ENCODE measurements at places on chromosomes 7 and 10.

DNA sequence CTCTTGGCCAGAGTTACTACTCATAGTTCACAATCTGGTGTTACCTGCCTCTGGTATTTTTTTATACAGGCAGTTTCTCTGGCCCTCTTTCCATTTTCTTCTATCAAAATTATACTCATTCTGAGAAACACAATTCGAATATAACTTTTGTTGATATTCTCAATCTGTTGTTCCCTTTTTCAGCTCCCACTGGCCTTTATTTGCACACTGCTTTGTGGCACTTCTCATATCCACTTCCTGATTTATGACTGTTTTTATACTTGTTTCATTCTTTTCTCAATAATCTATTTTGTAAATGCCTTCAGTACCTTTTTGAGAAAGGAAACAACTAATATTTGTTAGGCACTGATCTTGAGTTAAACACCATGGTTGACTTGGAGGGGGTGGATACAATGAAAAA lies 93.8 kb upstream of the HDAC9 start:
- no peak for DNase-seq

DNA sequence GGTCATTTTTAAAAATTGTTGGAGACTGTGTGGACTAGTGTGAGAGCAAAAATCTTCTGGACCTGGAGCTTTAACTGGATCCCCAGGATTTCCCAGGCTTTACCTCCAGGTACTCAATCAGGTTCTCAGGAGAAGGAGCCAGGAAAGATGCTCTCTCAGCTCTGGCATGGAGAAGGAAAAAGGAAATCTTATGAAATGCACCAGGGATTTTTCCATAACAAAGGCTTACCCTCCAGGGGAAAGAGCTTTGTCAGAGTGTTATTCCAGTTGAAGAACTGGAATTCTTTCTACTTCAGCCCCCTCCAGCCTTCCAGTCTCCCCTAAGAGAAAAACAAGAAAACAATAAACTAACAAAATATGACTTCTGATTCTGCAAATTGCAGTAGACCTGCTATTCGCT lies 436.7 kb upstream of the ANKRD30A start:
- DNase-seq: no peak

- no peak for DNase-seq
Measured at GRCh38 chr7:132547821-132548220, 28.4 kb downstream of the PLXNA4 start.

GRCh38 chr7:128868624-128869137 lies 6.0 kb downstream of the ATP6V1F start:
- DNase-seq: no peak

DNA sequence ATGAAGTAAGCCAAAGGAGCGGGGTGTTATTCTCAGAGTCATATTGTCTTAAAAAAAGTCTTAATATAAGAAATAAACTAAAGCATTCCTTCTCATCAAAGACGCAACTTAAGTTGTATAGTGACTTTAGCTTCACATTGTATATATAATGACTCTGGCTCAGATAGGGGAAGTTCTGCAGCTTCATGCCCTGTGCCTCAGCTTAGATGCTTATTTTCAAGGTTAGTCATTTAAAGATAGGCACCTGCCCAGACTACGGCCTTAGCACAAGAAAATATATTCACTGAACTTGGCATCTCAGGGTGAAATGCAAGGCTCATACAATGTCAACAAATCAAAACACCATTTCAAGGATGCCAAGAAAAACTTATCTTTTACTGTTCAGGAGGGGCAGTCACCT lies 52.8 kb upstream of the DNAJB12 start:
- DNase-seq: no peak

DNA sequence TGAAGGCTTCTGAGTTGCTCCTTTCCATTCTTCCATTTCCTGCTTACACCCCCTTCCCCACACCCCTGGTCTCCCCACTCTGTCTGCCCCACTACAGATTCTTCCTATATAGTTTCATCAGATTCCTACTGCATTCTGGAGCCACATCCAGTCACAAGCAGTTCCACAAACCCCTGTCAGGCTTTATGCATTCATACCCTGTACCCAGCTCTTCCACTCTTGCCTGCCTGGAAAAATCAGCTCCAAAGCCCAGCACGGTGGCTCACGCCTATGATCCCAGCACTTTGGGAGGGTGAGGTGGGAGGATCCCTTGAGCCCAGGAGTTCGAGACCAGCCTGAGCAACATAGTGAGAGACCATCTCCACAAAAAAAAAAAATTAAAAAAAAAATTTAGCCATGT lies 60.4 kb downstream of the C10orf67 start:
- no peak for DNase-seq

DNA sequence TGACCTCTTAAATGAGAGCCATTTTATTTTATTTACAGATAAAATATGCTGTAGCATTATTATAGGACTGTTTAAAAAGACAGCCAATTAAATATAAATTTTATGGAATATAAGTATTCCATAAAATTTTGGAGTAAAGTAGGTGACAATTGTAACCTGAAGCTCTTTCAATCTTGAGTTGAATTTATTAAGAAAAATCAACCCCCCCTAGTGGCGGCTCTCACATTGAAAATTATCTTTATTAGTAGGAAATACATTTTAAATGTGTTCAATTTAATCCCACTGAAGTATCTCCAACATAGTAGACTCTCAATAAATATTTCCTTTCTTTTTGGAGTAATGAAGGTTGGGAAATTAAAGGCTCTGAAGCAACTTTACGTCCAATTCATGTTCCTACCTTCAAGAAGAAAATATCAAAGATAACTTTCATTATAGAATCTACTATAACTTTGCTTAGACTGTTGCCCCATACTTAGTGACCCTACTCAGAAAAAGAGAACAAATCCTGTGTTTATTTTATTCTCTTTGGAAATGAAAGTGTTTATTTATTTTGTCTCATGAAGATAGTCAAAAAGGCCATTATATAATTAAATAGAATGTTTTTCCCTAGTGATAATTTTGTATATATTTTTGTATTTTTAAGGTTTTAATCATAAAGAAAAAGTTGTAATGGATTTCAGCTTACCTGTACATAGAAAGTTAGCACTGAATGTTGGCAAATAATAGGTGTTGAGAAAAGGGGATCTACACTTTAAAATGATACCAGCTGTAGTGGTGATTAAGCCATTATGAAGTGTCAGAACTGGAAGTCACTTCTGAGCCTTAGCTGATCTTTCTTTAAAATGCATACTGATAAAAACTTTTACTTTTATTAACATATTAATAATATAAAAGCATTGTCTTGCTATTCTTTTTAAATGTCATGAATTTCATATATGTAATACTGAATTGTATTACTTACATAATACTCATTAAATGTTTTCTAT lies 3.3 kb downstream of the AHR start:
- DNase-seq: no peak

DNA sequence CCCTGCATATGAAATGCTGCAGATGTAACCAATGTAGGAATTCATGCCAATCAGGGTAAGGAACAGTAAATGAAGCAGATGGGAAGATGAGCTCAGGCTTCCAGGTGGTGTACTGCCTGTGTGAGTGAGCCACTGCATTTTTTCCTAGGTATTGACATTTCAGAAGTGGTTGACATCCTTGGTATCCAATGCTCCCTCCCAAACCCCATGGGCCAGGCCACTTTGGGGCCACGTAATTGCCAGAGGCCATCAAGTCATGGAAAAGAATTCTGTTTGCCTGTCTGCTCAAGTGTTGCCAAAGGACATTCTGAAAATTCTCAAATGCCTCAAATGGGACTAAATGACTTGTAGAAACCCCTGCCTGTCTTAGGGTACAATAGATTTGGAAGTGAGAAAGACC lies 384.6 kb downstream of the GATA3 start:
- no peak for DNase-seq

DNA sequence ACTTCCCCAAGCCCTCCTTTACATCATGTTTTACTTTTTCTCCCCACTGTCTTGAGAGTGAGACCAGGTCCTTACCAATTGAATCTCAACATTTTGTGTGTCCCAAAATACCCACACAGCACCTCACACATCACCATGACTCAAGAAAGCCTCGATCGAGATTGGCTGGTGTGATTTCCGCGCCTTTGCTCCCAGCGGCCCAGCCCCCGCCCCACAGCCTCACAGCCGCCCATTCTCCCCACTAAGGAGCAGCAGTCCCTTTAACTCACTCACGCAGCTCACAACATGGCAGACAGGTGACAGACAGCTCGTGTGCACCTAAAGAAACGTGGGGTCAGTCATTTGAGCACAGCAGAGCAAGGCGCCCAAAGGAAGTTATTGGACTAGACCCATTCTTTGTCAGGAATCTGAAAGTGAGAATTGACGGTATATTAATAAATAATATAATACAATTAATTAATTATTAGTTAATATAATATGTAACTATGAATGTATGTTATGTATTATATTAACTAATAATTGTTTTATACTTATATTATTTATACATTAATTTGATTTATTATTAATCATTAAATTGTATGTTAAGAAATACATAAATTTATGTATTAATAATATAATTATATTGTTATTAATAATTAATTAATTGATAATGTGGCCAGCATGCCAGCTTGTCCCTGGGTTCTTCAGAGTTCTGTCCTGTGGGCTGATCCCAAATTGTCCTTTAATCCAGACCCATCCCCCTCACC lies 204.9 kb upstream of the RNF32 start:
- no peak for DNase-seq

DNA sequence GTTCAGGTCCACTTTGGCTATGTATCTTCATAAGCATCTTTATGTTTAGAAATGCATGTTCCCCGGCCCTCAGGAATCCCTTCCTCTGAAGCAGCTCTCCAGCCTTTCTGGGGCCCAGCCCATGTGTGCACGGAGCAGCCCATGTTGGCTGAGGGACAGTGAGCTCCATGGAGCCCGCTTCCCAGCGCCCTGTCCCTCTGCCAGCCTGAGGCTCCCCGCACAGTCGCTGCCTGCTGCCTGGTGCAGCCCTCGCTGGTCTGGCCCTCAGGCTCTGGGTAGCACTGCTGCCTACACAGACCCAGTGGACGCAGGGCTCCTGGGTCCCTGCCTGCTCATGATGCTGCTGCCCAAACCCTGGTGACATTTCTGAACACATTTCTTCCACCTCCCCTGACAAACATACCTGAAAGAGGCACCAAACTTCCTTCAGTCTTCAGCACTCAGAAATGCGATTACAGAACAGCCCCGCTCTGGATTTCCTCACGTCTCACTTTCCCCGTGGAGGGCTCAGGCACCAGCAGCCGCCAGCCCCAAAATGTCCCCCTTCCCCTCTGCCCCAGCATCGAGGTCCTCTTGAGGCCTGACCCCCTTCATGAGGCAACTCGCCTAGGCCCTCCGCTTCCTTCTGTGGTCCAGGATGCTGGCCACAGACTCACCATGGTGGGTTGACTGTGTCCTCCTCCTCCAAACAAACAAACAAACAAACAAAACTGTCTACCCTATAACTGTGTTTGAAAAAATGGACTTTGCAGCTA lies 5.0 kb upstream of the TCERG1L start:
- no peak for DNase-seq

DNA sequence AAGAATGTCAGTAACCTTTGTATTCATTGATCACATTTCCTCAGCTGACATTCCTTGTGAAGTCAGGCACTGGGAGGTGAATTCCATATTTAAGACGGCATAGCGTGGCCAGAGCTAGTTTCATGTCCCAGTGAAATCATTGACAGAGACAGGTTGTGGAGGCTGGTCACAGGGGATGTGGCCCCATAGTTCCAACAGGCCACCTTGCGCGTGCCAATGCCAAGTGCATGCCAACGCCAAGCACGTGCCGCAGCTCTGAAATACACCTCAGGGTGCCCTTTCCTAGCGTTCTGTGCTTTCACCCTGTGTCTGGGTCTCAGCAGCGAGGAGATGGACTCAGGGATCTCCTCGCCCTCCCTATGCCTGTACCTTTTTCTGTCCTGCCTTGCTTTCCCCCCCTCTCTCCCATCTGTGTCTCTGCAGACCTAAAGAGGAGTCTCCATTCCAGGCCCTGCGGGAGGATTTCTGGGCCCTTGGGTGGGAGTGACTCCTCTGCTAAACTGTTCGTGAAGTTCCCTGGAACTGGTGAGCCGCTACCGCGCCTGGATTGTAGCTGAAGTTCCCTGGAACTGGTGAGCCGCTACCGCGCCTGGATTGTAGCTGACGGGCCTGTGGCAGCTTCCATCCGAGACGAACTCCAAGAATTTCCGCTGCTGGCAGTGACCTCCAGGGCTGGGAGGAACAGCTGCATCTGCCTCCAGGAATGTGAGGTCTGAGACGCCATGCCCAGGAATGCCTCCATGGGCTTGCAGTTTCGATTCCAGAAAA lies 19.7 kb downstream of the AQP1 start:
- DNase-seq: no peak

DNA sequence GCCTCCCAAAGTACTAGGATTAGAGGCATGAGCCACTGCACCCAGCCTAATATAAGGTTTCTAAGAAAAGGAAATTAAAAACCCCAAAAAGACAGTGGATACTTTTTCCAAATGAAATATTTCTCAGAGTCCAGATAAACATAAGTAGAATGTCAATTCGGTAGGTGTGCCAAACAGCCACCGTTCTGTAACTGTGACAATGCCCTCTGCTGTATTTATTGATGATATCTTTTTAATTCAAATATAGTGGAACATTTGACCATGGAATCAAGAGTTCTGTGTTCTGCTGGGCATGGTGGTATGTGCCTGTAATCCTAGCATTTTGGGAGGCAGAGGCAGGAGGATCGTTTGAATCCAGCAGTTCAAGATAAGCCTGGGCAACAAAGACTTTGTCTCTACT lies 28.8 kb upstream of the ZRANB1 start:
- no peak for DNase-seq

GRCh38 chr7:51428217-51428887 lies 111.7 kb upstream of the COBL start:
- DNase-seq: no peak

GRCh38 chr7:116426428-116427156 lies 72.9 kb upstream of the CAV2 start:
- no peak for DNase-seq

DNA sequence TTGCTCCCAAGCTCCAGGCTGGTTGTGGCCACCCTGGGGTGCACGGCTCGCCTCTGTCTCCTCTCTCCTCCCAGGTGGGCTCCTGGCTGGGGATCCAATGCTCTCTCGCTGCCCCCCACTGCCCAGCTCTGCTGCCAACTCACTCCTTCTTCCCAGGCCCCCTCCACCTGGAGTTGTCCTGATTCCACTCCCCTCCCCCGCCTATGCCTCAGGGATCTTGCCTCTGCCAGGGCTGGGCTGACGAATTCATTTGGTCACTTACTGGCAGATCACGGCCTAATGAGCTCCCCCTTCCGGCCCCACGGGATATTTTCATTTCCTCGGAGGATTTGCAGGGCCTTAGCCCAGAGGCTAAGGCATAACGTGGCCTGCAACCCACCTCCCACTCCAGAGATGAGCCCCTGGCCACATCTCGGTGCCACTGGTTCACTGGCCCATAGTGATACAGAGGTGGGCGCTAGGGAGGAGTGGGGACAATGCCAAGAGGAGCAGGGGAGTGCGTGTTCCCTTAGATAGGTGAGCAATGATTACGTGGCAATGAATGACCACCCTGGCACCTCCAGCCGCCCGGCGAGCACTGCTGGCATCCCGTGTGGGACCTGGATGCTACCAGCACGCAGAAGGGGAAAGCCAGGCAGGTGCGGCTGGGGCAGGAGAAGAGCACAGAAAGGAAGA lies 344.6 kb upstream of the SHH start:
- DNase-seq: no peak

GRCh38 chr10:839550-840205 lies 91.8 kb downstream of the LARP4B start:
- DNase-seq: no peak

Data from activated T-cell treated with anti-CD3 and anti-CD28 coated beads, Interleukin-2, amount 50 U/mL, for 1 hour (primary cell).